Cerebellum (tissue), 4 donors: ENCODE measurements at places on chromosomes 1 and 21. TPM values are rescaled to one million over a fixed set of nuclear protein-coding genes. Genes with fewer than 3 reads are reported as not detected.

Gene RGS16
- total RNA-seq = 6.6 TPM

Gene FAM167B
- total RNA-seq = 0.54 TPM

Gene LIN28A
- total RNA-seq = not detected

Gene MTARC2
- 7.0 TPM for total RNA-seq

Gene INKA2
- 15.9 TPM for total RNA-seq
